Activated naive CD8-positive, alpha-beta T cell treated with anti-CD3 and anti-CD28 coated beads for 36 hours (primary cell): ENCODE measurements at places on chromosomes 4 and X. TPM values are rescaled to one million over a fixed set of nuclear protein-coding genes. Genes with fewer than 3 reads are reported as not detected.

DNA sequence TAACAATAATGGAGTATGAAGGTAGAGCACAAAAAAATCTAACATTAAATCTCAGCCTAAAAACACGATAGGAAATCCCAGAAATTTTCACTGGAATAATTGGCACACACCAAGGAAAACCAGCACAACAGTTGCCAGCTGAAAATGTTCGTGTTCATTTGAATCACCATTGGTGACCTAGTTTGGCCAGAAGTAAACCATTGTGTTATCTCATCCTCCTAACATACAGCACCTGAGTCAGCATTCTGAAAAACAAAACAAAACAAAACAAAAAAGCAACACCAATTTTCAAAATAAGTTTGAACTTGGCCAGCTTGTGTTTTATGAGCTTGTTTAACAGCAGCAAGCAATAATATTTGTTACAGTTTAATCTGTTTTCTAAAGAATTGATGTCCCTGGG lies 41.1 kb downstream of the UCHL1 start:
- H3K27me3 ChIP-seq, result peaks cover 8% of the 10 kb centered on the region
- H3K4me3 ChIP-seq, result no peak overlapping the region
- no peak for DNase-seq
- no peaks in the 10 kb centered on the region for H3K4me1 ChIP-seq
- no peak overlapping the region for H3K27ac ChIP-seq

- H3K4me3 ChIP-seq, result peak overlapping the region; percentile 11
- DNase-seq, result no peak
- H3K4me1 ChIP-seq, result peaks cover 14% of the 10 kb centered on the region
- H3K27me3 ChIP-seq, result no peaks in the 10 kb centered on the region
- H3K36me3 ChIP-seq, result peaks cover 12% of the 10 kb centered on the region
These were observed 37.9 kb downstream of the RUFY3 start for GRCh38 chr4:70759627-70760026.

ZNF674 gene
- 1.3 TPM for total RNA-seq

EFHC2 gene
- total RNA-seq, result 0.25 TPM

GRCh38 chr4:13963601-13964000 lies 336.1 kb upstream of the BOD1L1 start:
- no peaks in the 10 kb centered on the region for H3K4me1 ChIP-seq
- H3K4me3 ChIP-seq, result no peak overlapping the region
- H3K36me3 ChIP-seq, result no peaks in the 10 kb centered on the region
- no peak overlapping the region for H3K27ac ChIP-seq

GPRASP3 gene
- 3.3 TPM for total RNA-seq

- no peak overlapping the region for H3K27ac ChIP-seq
- no peaks in the 10 kb centered on the region for H3K36me3 ChIP-seq
- no peak overlapping the region for H3K4me3 ChIP-seq
- H3K4me1 ChIP-seq, result peaks cover 7% of the 10 kb centered on the region
These were observed 78.1 kb upstream of the TRIM2 start for GRCh38 chr4:153126137-153126536.

DNA sequence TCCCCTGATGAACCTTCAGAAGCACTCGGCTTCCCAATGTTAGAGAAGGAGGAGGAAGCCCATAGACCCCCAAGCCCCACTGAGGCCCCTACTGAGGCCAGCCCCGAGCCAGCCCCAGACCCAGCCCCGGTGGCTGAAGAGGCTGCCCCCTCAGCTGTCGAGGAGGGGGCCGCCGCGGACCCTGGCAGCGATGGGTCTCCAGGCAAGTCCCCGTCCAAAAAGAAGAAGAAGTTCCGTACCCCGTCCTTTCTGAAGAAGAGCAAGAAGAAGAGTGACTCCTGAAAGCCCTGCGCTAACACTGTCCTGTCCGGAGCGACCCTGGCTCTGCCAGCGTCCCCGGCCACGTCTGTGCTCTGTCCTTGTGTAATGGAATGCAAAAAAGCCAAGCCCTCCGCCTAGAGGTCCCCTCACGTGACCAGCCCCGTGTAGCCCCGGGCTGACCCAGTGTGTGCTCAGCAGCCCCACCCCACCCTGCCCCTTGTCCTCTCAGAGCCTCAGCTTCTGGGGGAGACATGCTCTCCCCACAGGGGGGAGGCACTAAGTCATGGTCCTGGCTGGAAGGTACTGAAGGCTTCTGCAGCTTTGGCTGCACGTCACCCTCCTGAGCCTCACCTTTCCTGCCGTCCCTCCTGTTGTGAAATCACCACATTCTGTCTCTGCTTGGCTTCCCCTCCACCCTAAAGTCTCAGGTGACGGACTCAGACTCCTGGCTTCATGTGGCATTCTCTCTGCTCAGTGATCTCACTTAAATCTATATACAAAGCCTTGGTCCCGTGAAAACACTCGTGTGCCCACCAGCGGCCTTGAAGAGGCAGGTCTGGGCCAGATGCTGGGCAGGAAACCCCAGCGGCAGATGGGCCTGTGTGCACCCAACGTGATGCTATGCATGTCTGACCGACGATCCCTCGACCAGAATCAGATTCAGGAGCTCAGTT lies 34.7 kb downstream of the NOP14 start:
- no peaks in the 10 kb centered on the region for H3K27me3 ChIP-seq
- peaks cover 26% of the 10 kb centered on the region for H3K36me3 ChIP-seq
- H3K4me3 ChIP-seq, result no peak overlapping the region
- no peak for DNase-seq

DNA sequence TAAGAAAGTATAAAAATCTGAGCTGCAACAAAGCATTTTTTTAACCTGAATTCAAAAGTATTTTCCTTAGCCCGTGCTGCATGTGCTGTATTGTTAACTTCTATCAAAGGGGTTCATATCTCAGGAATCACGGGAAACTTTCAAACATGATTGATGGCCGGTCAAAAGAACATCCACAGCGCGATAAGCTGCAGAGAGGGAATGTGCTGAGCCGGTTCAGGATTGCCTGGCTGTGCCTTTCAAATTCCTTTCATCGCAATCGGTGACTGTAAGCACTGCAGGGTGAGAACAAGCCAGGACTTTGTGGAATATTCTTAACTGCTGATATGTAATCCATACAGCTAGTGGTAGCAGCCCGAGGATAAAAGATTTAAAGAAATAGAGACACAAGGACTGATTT lies 210.9 kb upstream of the NOCT start:
- no peaks in the 10 kb centered on the region for H3K4me1 ChIP-seq
- no peak overlapping the region for H3K27ac ChIP-seq
- H3K36me3 ChIP-seq, result no peaks in the 10 kb centered on the region
- peaks cover 40% of the 10 kb centered on the region for H3K27me3 ChIP-seq

DNA sequence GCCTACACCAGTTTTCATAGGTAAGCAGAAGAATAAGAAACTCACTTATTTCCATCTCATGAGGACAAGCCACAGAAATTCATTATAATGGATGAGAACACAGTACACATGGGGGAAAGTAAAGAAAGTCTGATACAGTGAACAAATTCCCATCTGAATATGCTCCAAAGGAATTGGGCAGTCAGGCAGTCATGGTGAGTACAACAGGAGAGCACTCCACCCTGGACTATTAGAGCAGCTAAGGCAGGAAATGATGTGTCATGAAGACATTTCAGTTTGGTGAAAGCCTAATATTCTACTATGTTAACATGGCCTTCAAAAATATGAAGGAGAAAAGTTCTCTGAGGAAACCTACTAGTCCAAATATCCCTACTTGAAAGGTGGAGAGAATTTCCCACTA lies 92.0 kb upstream of the PRDX4 start:
- H3K27me3 ChIP-seq, result no peaks in the 10 kb centered on the region
- no peak overlapping the region for H3K27ac ChIP-seq
- H3K4me3 ChIP-seq, result no peak overlapping the region
- no peaks in the 10 kb centered on the region for H3K36me3 ChIP-seq
